ENCODE measurements at places on chromosomes 4 and X.

DNA sequence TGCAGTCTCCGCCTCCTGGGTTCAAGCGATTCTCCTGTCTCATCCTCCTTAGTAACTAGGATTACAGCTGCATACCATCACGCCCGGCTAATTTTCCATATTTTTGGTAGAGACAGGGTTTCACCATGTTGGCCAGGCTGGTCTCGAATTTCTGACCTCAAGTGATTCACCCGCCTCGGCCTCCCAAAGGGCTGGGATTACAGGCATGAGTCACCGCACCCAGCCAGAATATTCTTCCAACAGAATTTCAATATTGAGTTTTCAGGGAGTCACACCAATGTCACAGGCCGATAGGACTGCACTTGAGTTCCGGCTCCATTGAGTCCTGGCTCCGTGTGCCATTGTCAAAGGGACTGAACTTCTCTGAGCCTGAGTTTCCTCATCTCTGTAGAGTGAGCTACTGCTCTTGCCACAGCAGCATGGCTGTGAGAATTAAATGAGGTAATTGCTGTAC lies 82.9 kb downstream of the CLCN4 start:
- DNase-seq: no peak

- DNase-seq: no peak
Observed at GRCh38 chrX:13365161-13365560, 45.3 kb upstream of the ATXN3L start.

GRCh38 chr4:159926871-159927270 lies 824.0 kb downstream of the RAPGEF2 start:
- no peak for DNase-seq

DNA sequence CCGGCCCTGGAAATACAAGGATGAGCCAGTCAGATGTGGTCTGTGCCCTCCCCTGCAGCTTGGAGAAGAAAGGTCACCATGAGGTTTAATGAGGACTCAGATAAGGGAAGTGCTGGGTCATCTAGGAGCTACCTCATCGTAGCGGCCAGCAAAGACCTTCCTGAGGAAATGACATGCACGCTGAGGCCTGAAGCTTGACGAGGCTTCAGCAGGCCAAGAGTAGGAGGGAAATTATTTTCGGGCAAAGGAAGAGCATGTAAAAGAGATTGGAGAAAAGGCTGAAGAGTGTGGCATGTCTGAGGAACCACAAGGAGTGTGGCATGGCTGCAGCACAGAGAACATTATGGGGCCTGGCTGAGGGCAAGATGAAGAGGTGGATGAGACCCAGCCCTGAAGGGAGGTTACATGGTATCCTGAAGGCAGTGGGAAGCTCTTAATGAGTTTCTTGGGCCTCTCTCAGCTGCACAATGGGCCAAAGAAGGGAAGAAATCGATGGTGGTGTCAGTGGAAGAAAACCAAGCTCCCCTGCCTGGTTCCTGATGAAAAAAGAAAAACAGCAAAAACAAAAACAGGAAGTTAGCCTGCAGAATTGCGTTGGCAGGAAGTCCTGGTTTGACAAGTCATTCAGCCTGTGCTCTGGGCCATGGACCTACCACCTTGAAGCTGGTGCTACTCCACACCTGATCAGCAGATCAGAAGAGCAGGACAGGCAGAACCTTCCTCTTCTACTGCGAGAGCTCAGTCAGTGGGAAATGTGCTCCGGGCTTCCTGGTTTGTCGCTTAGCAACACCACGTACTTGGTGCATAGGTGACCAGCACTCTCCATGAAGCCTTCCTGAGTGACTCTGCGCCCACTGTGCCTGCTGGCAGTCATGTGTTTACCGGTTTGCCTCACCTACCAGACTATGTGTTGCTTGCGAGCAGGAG lies 134.5 kb upstream of the KLF3 start:
- peak; percentile 66 for DNase-seq

DNA sequence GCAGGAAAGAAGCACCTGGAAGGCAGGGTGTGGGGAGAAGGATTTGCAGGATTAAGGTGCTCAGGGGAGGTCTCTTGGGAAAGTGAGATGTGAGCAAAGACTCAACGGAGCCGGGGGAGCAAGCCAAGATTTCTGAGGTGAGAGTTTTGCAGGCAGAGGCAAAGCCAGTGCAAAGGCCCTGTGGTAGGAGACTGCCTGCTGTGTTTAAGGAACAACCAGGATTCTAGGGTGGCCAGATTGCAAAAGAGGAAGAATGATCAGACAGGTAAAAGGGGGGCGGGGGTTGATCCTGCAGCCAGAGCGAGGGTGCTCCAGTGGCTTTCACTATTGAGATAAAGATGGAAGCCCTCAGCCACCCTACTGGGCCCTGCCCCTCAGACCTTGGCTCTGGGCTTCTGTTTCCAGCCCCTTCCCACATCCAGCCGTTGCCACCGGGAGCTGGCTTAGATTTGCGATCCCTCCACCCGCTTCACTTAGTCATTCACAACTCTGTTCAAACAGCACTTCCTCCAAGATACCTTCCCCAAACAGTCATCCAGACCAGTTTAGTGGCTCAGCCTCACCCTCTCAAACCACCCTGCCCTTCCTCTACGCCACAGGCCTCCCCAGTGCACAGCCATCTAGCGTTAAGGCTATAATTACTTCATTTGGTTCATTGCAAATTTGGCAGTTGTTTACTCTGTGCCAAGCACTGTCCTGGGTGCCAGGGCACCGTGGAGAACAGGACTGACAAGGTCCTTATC lies 23.3 kb upstream of the BCOR start:
- no peak for DNase-seq

- no peak for DNase-seq
Observed at GRCh38 chr4:186627226-186627865, 72.0 kb upstream of the MTNR1A start.

DNA sequence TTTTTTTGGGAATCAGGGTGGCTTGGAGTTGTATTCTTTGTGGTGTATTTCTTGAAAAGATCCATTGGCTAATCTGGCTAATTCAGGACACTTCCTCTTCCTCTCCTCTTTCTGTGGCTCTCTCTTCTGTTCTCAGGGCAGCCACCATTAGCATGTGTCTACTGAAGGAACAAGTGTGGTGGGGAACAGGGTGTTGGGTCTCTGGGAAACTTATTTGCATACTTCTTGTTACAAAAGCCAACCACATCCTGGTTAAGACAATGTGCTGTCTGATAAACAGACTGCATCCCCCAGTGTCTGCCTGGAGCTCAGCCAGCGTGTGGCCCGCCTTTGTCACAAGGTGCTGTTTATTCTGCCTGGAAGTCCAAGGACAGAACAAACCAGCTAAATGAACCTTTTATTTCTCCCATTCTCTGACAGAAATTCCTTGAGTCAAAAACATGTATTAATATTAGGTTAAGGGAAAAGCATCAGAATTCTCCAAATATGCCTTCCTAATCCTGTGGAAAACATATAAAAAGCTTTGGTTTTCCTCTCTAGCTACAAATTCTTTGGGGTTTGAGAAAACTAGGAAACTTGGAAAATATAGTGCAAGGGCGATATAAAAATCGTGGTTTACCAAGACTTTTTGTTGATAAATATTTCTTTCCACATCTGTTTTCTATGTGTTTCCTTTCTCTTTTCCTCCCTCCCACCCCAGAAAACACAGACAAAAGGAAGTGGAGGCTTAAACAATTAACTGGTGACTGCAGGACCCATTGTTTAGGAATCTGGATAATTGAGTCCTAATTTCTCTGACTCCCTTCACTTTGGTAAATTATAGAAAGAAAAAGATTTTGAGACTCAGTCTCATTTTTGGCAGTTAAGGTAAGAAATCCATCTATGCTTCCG lies 203.6 kb downstream of the SPRY1 start:
- peak; percentile 42 for DNase-seq

DNA sequence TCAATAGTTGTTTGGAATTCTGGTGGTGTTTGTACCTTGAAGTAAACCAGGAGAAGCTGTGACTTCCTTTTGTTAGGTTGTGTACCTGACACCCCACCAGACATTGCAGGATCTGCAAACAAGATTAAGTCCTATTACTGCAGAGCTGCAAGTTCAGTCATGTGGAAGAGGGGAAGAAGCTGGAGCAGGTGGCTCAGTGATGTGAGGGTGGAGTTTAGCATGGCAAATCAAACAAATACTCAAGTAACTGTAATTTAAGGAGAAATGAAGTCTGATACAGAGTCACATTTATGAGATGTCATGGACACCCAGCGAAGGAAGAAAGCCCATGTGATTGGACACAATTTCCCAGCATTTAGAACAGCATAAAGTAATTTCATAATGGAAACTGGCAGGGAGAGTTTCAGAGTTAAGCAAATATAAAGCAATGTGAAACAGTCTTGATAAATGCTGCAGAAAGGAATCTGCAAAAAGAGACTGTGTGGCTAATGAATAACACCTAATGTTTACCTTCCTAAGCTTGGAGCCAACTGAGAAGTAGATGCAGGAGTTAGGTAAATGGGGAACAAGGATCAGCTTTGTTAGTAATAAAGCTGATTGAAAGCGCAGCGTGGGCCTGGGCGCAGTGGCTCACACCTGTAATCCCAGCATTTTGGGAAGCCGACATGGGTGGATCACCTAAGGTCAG lies 249.1 kb downstream of the GBA3 start:
- DNase-seq: no peak

DNA sequence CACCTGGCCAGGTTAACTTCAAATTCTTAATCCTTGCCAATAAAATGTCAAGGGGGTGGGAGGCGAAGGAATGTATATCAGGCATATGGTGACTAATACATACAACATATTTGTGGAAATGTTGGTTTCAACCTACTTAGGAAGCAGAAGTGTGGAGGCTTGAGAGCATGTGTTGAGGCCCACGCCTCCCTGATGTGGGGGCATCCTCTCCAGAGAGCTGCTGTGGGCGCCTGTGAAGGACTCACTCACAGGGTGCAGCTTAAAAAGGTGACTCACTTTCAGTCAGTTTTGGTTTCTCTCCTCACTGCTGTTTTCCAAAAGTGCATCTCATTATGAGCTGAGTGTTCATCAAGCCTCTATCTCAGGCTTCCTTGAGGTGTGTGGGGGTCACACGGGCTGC lies 27.5 kb downstream of the LNX1 start:
- peak; percentile 10 for DNase-seq

GRCh38 chrX:8879750-8880149 lies 78.6 kb upstream of the FAM9A start:
- peak; percentile 14 for DNase-seq

DNA sequence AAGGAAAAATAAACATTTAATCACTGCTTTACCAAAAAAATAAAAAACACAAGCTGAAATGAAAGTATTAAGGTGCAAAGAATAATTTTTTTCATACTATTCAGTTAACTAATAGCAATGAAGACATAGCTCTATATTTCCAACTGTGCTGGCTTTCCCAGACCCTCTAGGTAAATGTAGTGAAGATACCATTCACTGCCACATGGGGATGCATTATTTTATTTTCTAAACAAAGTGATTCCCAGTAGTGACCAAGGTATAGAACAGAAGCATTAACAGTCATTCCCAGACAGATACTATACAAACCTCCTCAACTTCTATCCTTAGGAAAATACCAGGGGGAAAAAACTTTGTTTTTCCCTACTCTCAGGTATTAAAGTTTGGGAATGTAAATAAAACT lies 39.4 kb downstream of the ANTXR2 start:
- DNase-seq: no peak

DNA sequence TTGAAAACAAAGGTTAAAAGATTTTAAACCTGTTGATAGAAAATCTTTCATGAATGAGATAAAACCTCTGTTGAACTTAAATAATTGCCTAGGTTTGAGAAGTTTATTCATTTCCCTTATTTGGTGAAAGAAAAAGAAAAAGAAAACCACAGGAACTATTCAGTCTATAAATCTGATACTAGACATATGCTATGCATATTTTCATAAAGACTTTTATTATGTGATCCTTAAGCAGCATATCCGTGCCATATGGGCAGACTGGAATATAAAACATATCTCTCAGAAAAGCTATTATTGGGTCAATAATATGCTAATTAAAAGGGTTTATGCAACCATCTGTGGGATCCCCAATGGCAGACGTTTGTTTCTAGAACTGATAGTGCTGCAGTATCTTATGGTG lies 178.7 kb downstream of the RASL11B start:
- no peak for DNase-seq

DNA sequence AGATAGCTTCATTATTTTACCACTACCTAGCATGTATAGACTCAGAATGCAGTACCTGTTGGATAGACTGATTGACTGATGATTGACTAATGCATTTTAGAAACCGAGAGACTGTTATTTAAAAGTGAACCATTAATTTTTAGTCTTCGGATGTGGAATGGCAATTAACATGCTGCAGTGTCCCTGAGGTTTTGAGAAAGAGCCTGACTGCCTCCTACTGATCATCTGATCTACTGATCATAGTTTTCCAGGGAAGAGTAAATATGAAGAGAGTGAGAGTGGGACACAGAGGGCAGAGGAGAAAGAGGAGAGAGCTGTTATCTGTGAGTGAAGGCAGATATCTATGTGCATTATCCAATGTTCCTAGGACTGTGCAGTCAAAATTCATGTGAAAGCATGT lies 764.7 kb downstream of the TRIML1 start:
- no peak for DNase-seq

DNA sequence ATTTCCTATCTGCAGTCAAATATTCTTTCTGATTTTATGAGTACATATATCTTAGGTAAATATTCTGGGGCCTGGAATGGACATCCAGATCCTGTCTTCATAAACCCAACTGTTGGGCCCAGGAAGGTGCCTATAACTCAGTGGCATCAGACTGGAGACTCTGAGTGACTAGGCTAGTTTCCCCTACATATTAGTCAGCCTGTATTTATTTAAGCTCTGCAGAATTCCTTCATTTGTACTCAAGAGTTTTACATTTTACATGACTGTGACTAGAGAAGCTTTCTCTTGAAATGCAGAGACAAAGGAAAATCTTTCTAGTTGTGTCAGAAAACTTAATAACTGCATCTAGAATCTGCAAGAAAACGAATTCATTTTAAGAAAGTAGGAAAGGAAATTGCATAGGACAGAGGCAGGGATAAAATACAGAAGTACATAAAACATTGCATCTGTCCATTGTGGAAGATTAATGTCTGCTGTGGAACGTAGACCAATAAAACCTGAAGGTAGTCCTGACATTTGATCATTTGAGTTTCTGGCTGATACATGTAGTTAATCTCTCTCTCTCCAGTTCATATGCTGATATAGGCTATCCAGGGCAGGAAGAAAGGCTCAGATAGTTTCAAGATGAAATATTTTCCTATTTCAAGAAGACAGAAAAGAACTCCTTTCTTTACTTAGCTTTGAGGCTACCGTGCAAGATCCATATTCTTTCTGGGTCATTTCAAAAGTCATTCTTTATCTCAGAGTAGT lies 78.2 kb downstream of the OPHN1 start:
- DNase-seq: no peak

- DNase-seq: peak; percentile 5
Observed at GRCh38 chr4:82560853-82561785, 669 bp downstream of the TMEM150C start.

- DNase-seq: no peak
Observed at GRCh38 chrX:14290335-14290734, 239.0 kb upstream of the GLRA2 start.

GRCh38 chr4:15457406-15458201 lies 12.1 kb upstream of the CC2D2A start:
- DNase-seq: no peak

- no peak for DNase-seq
Observed at GRCh38 chr4:100569196-100569595, 51.4 kb upstream of the EMCN start.
